ENCODE measurements at places on chromosomes 7 and 10.

GRCh38 chr7:158753900-158754299 is 49.3 kb upstream of the NCAPG2 start:
- no peak for DNase-seq

DNA sequence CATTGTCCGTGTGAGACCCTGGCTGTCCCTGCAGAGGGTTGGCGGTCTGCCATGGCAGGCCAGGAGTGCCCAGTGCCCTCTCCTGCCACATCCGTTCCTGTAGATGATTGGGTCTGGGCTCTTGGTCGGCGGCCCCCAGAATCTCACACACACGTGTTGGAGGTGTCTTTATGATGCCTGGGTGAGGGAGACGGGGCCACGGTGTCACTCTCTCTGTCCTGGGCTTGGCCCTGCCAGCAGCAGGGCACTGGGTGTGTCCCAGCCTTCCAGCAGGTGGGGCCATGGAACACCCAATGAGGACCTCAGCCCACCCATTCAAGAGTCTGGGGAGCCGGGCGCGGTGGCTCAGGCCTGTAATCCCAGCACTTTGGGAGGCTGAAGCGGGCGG is 30.2 kb downstream of the UNC5B start:
- DNase-seq = no peak

- DNase-seq = no peak
Measured at GRCh38 chr7:31487071-31487470, 26.8 kb upstream of the ITPRID1 start.

GRCh38 chr10:19411119-19411518 is 362.5 kb downstream of the MALRD1 start:
- no peak for DNase-seq

GRCh38 chr10:63133821-63134557 is 861 bp downstream of the NRBF2 start:
- no peak for DNase-seq

GRCh38 chr7:98291717-98292116 is 10.2 kb downstream of the BRI3 start:
- no peak for DNase-seq

GRCh38 chr10:60098677-60099601 is 192.6 kb upstream of the CCDC6 start:
- DNase-seq = no peak

DNA sequence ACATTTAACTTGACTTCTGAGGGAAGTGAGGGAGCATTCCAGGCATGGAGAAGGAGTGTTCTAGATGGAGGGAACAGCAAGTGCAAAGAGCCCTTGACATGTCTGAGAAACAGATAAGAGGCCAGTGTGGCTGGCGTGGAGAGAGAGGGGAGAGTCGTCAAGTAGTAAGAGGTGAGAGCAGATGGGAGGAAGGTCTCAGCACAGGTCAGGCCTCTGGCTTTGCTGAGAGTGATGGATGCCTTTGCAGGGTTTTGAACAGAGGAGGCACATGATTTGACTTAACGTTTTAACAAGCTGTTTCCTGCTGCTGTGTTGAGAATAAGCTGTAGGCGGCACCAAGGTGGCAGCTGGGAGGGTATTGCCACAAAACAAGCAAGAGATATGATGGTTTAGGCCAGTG is 97.2 kb downstream of the KAT6B start:
- no peak for DNase-seq

DNA sequence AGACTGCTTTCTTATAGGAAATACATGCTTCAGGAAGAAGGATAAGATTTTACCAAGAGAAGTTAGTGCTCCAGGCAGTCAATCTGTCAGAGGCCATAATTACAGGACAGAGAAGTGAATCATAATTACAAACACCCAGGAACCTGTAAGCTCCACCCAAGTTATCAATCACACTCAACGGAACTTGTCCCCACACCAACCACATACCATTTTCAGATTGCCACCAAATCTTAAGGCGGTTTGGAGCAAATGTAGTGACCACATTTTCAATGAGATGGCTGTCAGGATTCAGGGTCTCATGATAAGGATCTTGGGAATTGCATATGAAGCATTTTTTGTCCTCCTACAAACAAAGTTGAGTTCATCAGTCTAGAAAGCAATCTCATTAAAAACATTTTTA is 4.8 kb downstream of the LAMB1 start:
- no peak for DNase-seq

DNA sequence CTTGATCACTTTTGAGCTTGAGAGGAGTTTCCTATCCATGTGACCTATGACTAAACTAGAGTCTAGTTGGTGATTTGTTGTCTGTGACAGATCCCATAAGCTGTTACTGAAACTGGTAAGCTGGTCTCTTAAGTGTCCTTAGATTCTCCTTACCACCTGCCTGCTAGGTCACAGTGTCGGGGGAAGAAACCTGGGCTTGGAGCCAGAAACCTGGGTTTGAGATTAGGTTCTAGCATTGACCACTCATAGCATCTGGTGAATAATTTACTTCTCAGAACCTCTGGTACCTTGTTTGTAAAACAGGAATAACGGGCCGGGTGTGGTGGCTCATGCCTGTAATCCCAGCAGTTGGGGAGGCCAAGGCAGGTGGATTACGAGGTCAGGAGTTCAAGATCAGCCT is 21.8 kb upstream of the ITPRID1 start:
- no peak for DNase-seq

GRCh38 chr7:107694386-107694785 is 33.8 kb downstream of the SLC26A4 start:
- no peak for DNase-seq

DNA sequence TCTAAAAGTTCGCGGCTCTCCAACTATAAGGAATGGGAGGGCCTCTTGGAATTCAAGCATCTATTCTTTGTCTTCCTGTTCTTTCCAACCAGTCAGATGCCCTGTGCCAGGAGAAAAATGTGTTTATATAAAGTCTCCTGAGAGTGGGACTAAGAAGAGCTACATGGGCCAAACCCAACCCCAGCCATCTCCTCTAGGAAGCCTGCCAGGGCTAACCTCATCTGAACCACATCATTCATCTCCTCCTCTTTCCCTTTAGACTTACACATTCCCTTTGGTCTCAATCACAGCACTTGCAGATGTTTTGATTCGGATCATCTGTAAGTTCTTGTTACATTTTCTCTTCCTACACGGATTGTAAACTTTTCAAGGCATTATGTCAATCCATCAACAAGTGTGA is 62.6 kb downstream of the DOCK4 start:
- DNase-seq = no peak

- no peak for DNase-seq
Measured at GRCh38 chr10:76621886-76622620, 1015.6 kb downstream of the KCNMA1 start.

DNA sequence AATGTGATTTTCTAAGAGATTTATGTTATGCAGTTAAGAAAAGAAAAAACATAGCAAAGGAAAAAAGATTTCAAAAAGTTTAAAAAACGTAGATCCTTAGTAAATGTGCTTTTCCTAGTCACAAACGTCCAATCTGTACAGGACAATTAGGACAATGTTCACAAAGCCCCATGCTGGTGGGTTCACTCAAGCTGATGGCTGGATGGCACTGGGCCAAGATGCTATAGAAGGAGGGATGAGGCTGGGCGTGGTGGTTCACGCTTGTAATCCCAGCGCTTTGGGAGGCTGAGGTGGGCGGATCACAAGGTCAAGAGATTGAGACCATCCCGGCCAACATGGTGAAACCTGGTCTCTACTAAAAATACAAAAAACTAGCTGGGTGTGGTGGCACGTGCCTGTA is 22.1 kb downstream of the SVIL start:
- DNase-seq = no peak

DNA sequence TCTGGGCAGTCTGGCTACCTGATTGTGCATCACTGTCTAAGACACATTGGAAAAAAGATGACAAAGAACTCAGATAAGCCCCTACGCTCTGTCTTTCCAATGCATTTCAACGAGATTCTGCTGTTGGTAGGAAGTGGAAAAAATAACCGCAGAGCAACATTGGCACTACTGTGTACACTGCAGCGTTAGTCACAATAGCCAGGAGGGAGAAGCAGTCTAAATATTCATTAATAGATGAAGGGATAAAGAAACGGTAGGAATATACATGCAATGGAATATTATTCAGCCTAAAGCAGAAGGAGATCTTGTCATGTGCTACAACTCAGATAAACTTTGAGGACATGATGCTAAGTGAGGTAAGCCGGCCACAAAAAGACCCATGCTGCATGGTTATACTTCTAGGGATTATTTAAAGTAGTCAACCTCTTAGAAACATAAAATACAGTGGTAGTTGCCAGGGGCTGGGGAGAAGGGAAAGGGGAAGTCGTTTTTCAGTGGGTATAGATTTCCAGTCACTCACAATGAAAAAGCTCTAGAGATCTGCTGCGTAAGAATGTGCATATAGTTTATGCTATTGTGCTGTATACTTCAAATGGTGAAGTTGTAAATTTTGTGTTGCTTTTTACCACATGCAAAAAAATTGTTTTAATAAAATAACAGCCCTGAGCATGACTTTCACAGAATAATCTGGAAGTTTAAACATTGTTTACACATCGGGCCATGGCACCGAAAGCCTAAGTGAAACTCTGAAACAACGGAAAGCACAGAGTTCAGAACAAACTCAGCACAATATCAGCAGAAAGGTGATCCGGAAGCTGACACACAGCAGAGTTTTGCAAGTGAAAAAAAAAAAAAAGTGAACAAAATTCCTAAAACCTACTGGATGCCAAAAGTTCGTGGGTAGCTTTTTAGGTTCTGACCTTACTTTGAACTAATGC is 40.1 kb downstream of the ELMO1 start:
- DNase-seq = no peak

- DNase-seq = peak; percentile 86
Measured at GRCh38 chr10:102642736-102643335, 1.4 kb upstream of the TRIM8 start.

GRCh38 chr7:102310414-102310815 is 23.7 kb downstream of the SH2B2 start:
- no peak for DNase-seq

DNA sequence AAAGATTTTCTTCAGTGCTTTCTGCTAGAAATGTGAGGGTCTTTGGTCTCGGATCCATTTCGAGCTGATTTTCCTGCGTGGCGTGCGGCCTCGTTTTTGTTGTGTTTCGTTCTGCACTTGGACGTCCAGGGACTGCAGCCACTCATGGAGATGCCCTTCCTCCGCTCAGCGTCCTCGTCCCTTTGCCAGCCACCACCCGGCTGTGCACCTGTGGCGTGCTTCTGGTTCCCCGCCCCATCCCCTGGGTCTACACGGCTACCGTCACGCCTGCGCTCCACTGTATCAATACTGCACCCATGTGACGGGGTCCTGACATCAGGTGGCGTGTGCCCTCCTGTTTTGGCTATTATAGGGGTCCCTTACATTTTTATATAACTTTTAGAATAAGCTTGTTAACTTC is 42.7 kb upstream of the NKX6-2 start:
- DNase-seq = peak; percentile 62

DNA sequence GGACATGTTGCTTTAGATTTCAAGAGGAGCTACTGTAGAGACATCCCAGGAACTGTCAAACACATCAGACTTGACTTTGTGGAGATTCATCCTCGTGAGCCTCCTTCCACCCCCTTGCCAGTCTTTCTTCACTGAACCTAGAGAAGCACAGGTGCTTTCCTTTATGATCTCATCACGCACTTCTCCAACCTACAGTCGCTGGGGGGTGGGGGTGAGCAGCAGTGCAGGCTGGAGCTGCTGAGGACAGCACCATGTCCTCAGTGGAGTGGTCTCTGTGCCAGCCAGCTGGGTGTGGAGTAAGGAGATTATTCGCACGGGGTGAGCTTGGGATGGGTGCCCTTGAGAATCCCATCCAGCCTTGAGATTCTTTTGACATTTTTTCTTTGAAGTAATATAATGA is 88.1 kb downstream of the VOPP1 start:
- DNase-seq = no peak

GRCh38 chr7:44279286-44279685 is 46.1 kb downstream of the CAMK2B start:
- DNase-seq = peak; percentile 53

GRCh38 chr7:87178320-87178719 is 26.1 kb downstream of the DMTF1 start:
- DNase-seq = no peak

GRCh38 chr7:132743974-132744373 is 167.7 kb upstream of the PLXNA4 start:
- no peak for DNase-seq

DNA sequence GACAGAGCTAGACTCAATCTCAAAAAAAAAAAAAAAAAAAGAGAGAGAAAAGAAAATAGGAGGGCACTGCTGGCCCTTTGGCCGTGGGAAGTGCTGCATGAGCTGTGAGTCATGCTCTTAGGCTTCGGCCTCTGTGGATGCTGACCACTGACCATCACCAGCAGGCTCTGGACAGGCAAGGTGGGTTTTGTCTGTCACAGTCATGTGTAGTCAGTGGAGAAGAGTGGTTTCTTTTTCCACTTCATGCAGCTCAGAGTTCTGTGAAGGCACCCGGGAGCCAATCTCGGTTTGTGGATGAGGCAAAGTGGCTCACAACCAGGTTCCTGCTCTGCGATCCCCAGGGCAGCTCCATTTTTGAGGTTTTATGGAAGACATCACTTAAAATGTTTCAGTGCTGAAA is 58.1 kb downstream of the PRTFDC1 start:
- DNase-seq = no peak

DNA sequence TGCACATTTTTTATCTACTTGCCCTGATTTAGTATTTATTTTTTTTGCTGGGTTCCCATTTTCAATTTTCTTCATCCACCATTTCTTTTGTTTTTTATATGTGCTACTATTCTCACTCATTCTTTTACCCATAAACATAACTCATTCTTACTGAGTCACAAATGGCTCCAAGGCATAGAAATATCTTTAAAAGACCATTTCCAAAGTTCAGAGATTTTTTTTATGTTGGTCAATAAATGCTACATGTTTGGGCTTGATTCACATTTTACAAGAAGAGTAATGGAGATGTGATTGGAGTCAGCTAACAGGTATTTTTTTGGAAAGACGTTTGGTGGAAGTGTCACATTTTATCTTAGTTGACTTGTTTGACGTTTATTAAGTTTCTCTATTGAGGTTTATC is 1303.2 kb upstream of the LRRTM3 start:
- DNase-seq = no peak

- no peak for DNase-seq
Measured at GRCh38 chr7:134545380-134545779, 3.5 kb upstream of the AKR1B15 start.

DNA sequence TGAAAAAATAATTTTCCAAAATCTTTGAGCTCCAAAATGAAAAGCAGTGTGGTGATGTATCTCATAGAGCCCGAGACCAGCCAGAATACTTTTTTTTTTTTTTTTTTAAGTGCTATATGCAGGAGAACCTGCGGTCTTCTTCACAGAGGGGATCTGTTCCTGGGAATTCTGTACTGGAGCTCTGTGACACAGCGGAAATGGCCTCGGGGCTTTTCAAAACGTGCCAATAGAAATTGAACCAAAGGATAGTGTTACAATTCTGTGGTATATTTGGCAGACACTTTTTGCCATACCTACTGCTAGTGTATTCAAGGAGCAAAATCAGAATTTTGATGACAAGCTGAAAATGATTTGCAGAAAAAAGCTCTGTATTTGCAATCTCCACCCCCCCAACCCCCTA is 1429.3 kb upstream of the LRRTM3 start:
- DNase-seq = no peak

DNA sequence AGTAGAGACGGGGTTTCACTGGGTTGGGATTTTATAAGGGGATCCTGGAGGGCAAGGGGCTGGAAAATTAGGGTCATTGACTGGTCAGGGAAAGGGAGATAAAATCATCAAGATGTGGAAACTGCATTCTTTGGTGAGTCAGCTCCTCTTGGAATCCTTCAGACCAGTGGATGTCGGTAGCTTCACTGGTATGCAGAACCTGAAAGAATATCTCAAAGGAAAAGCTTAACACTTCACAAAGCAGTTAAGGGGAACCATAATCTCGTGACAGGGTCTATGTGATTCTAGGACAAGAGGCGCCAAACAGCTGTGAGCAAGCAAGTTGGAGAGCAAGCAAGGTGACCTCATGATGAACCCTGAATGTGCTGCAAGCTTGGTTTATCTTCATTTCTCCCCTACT is 634.7 kb upstream of the AUTS2 start:
- DNase-seq = no peak

All from tibial artery (tissue), 4 donors.